A549 treated with Hydrocortisone at 1 μM for 4 hours (cell line): ENCODE measurements at places on chromosomes 6 and 20. TPM values are rescaled to one million over a fixed set of nuclear protein-coding genes. Genes with fewer than 3 reads are reported as not detected.

PAX1 gene
- total RNA-seq: not detected in 5 replicates

KIAA1586 gene
- total RNA-seq: 5.2 to 5.9 TPM (median 5.6 TPM) in 5 replicates

SESN1 gene
- total RNA-seq: 9.9 to 11.1 TPM (median 10.5 TPM) in 5 replicates

BTN1A1 gene
- total RNA-seq: not detected in 5 replicates

MTG2 gene
- total RNA-seq: 33.3 to 41.8 TPM (median 36.8 TPM) in 5 replicates

PRSS35 gene
- total RNA-seq: 0.05 to 0.09 TPM (median 0.07 TPM) in 5 replicates

NFATC2 gene
- total RNA-seq: 6.7 to 8.6 TPM (median 8.2 TPM) in 5 replicates

PEX6 gene
- 7.8 to 9.7 TPM (median 9.0 TPM) in 5 replicates for total RNA-seq

METTL24 gene
- not detected in 5 replicates for total RNA-seq

PLCB4 gene
- total RNA-seq: 14.4 to 23.2 TPM (median 17.9 TPM) in 5 replicates

SLC22A23 gene
- 8.4 to 10.0 TPM (median 9.3 TPM) in 5 replicates for total RNA-seq

AVP gene
- not detected in 5 replicates for total RNA-seq

RIMS1 gene
- total RNA-seq: not detected in 5 replicates

CGAS gene
- 3.8 to 4.4 TPM (median 4.0 TPM) in 5 replicates for total RNA-seq

LST1 gene
- total RNA-seq: 0.37 TPM in 1 of 5 replicates, not detected in the others

SPACA1 gene
- total RNA-seq: not detected in 5 replicates

IP6K3 gene
- 1.3 to 1.8 TPM (median 1.6 TPM) in 5 replicates for total RNA-seq

POPDC3 gene
- total RNA-seq: 21.9 to 23.9 TPM (median 23.1 TPM) in 5 replicates

NKX2-2 gene
- total RNA-seq: not detected in 5 replicates

MBOAT1 gene
- total RNA-seq: 2.1 to 3.5 TPM (median 2.2 TPM) in 5 replicates

NUP43 gene
- 13.0 to 17.4 TPM (median 15.0 TPM) in 5 replicates for total RNA-seq

FAM217A gene
- total RNA-seq: not detected in 5 replicates

CCN6 gene
- total RNA-seq: not detected in 5 replicates

VWA7 gene
- total RNA-seq: 1.1 to 1.7 TPM (median 1.5 TPM) in 5 replicates

LZTS3 gene
- 4.7 to 5.7 TPM (median 5.2 TPM) in 5 replicates for total RNA-seq

PTK6 gene
- 2.7 to 3.6 TPM (median 2.9 TPM) in 5 replicates for total RNA-seq

TCP11 gene
- total RNA-seq: not detected in 5 replicates

MTFR2 gene
- 10.9 to 14.8 TPM (median 12.3 TPM) in 5 replicates for total RNA-seq

CST5 gene
- not detected in 5 replicates for total RNA-seq

DCDC2 gene
- 1.9 to 3.7 TPM (median 2.7 TPM) in 5 replicates for total RNA-seq

HUS1B gene
- 0.14 to 0.49 TPM (median 0.27 TPM) in 4 of 5 replicates, not detected in the other for total RNA-seq

SUMO4 gene
- not detected in 5 replicates for total RNA-seq

FAXC gene
- 6.0 to 7.3 TPM (median 7.1 TPM) in 5 replicates for total RNA-seq

CTAGE9 gene
- total RNA-seq: not detected in 5 replicates

SOX4 gene
- total RNA-seq: 7.2 to 11.4 TPM (median 9.6 TPM) in 5 replicates

EPHA7 gene
- total RNA-seq: 0.05 to 0.15 TPM (median 0.09 TPM) in 5 replicates
